ENCODE measurements at places on chromosomes 4 and X.

GRCh38 chrX:86023811-86024210 is 23.5 kb downstream of the CHM start:
- DNase-seq: no peak

DNA sequence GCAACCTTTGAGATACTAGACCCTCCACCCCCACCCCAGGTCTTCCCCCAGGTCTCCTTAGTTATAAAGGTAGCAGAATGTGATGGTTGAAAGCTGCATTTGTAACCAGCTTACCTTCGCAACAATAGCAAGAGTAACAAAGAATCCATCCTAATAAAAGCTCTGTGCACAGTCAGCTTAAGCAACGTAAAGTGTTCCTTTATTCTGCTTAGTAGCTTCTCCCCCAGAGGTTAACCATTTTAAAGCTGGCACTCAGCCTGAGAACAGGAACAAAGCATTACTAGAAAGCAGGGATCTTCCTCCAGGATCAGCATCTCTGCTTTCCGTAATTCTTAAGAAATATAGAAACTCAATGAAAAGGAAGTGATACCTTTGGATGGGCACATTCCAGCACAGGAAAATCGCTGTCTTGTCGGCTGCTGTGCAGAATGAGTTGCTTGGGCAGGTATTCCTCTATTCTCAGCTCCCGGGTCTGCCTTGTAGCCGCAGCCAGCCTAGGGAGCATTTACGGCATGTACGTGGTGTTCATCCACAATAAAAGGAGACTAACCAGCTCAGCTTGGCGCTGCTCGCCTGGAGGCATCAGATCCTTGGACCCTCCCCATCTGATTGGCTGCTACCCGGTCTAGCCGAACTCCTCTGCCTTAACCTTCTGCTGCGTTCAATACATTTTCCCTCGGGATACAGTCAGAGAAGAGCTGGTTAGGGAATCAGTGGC is 113.0 kb upstream of the TLR3 start:
- no peak for DNase-seq

DNA sequence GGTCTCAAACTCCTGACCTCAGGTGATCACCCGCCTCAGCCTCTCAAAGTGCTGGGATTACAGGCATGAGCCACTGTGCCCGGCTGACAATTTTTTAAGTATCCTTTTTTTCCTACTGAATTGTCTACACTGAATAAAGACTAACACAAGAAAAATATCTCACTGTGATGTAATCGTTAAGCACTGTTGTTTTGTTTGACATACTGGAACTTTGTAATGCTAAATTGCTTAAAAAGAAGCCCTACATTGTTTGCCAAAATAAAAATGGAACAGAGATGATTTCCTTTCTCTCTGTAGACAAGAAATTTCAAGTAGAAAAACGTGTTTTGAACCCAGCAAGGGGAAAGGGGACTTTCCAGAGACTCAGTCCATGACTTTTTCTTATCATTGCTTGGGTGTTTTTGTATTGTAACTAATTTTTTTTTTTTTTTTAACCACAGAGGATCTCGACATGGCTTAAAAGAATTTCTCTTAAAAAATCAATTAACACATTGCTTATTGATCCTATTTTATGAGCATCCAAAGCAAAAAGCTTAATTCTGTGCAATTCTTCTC is 74.9 kb downstream of the TMEM156 start:
- no peak for DNase-seq

- DNase-seq: no peak
These were observed 203.6 kb upstream of the PPARGC1A start for GRCh38 chr4:24093446-24093845.

GRCh38 chrX:96838537-96838936 is 45.2 kb upstream of the RPA4 start:
- DNase-seq: no peak

- peak; percentile 42 for DNase-seq
These were observed 89.2 kb downstream of the WDFY3 start for GRCh38 chr4:84877051-84877833.

DNA sequence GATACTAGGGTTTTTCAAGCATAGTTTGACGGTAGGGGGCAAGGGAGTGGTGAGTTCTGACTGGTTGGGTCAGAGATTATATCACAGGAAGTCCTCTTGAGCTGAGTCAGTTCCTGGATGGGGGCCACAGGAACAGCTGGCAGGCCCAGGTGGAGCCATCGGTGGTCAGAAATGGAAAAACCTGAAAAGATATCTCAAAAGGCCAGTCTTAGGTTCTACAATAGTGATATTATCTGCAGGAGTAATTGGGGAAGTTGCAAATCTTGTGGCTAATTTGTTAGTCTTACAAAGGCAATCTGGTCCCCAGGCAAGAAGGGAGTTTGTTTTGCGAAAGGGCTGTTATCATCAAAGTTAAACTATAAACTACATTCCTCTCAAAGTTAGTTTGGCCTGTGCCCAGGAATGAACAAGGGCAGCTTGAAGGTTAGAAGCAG is 159.3 kb downstream of the PTCHD1 start:
- no peak for DNase-seq

DNA sequence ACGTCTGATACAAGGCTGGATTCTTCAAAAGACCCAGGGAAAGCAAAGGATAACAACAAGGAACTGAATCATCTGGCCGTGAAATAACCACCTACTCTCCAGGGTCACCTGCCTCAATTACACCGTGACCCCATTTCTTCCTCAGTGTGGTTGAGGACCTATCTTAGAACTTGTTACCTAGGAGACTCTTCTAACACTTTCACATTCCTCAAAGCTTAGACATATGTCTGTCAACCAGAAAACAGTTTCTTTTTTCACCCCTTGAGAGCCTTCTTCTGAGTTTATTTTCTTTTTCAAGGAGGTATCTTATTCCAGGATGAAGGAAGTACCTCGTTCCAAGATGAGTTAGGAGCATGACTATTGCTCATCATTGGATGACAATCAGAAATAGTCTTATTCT is 337.8 kb downstream of the ARHGAP24 start:
- DNase-seq: no peak

DNA sequence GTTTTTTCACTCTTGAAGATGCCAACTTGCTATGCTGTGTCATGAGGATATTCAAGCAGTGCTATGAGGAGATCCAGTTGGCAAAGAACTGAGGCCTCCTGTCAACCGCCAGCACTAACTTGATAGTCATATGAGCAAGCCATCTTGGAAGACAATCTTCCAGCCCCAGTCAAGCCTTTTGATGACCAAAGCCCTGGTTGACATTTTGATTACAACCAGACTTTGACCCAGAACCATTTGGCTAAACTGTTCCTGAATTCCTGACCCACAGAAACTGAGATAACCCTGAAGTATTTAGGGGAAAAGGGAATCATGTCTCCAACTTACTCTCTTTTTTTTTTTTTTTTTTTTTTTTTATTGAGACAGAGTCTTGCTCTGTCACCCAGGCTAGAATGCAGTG is 32.9 kb downstream of the UGDH start:
- DNase-seq: no peak

DNA sequence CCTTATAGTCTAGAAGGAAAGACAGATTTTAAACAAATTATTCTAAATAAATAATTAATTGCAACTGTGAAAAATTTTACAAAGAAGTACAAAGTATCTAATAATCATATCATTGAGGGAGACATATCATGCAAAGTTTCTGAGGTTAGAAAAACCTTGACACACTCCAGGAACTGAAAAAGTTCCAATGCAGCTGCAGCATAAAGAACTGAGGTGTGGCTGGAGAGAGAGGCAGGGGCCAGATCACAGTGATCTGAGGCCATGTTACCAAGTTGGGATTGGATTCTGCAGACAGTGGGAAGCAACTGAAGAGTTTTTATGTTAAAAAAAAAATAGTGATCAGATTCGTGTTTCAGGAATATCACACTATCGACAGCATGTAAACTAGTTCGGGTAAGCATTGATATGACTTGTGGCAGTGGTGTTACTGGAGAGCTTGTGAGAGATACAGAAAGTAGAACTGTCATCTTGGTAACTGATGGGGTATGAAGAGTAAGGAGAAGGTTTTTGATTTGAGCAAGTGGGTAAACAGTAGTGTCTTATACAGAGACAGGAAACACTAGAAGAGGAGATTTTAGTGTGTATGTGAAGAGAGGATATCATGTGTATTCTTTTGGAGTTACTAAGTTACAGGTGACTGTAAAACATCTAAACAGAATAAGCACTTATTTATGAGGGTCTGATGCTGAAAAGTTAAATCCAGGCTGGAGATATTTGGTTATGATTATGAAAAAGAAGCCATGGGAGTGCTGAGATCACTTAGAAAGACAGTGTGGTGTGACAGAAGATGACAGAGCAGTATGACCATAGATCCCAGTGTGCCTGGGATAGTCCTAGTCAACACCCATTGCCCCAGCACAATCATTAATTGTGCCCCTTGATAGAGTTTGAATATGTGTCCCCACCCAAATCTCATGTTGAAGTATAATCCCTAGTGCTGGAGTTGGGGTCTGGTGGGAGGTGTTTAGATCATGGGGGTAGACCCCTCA is 15.6 kb upstream of the SPRY1 start:
- DNase-seq: no peak

- peak; percentile 73 for DNase-seq
These were observed 15.8 kb downstream of the UBE2K start for GRCh38 chr4:39713691-39714090.

- DNase-seq: peak; percentile 66
These were observed 223.9 kb upstream of the ANKRD50 start for GRCh38 chr4:124936427-124936826.

GRCh38 chr4:174672276-174672675 is 150.0 kb upstream of the HPGD start:
- peak; percentile 17 for DNase-seq

DNA sequence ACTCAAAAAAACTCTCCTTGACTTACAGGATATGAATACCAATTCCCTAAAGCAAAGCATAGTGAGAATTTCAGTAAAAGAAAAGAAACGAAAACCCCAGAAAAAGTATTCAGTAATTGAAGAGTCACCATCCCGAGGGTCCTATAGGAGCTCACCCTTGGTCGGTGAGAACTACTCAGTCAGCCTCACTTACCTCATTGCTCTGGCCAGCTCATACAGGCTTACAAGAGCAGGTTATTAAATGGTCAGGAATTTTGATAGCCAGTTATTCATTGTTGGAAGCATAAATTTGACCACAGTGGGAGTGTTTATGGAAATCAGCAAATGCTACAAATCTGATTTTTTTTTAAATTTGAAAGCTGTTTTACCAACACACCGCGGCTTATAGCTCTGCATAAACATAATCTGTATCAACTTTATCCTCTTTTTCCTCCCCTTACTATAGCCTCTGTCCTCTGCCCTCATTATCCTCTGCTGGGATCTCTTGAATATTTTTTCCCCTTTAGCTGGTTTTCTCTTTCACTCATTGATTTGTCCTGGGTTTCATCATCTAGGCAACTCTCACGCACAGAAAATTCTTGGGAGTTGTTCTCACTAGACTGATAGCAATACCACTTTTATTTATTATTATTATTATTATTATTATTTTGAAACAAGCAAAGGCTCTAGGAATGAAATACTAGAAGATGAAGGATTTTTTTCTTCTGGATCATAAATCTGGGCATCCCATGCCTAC is 11.0 kb upstream of the CXCL2 start:
- peak; percentile 88 for DNase-seq

DNA sequence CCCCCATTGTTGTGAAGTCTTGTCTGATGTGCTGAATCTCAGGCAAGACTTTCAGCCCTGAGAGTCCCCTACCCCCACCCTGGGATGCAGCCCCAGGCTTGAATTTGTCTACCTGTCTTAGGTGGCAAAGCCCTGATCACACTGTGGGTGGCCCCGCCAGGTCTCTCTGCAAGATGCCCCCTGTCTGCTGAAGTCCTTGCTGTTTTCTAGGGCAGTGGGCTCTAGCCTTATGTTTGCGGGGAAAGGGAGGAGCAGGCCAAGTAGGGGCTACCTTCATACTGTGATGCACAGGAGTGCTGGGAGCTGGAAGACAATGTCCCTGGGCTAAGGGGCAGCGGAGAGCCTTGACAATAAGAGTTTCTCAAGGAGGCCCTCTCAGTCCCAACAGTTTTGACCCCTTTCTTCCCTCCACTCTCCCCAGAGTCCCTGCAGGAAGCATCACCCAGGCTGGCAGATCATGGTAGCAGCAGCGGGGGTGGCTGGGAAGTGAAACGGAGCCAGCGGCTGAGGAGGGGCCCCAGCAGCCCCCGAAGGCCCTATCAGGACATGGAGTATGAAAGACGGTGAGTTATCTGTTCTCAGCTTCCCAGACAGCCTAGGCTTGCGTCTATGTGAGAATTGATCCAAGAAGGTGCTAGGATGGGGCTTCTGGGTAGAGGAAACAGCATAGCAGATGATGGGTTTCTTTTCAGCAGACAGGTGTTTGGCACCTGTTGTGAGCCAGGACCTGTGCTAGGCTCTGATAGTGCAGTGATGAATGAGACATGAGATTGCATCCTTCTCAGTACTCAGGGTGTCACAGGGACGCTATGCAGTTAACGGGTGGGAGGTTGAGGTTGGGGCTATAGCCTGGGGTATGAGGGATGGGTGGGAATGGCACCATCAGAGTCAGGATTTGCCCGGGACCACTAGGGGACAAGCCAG is 2.2 kb downstream of the RBM10 start:
- no peak for DNase-seq

- no peak for DNase-seq
These were observed 58.0 kb upstream of the KLF3 start for GRCh38 chr4:38605753-38606586.

DNA sequence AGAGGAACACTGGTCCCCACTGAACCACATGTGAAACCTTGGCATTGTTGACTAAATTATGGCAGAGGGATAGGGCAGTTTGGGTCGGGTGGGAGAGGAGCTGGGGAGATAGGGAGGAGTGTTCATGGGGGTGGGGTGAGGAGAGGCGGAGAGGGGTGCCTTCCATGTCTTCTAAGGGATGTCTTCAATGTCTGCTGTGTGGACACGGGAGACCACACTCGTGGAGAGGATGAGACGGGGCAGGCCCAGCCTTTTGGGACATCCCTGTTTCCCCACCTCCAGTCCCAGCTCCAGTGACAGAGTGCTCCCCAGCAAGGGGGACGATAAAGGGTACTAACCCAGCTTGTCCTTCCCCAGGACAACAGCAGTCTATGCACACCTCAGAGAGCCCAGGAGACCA is 146.4 kb upstream of the MAMLD1 start:
- DNase-seq: no peak

- DNase-seq: no peak
These were observed 80.7 kb upstream of the SCML1 start for GRCh38 chrX:17656556-17656955.

- no peak for DNase-seq
These were observed 31.3 kb downstream of the MID1 start for GRCh38 chrX:10589098-10589497.

DNA sequence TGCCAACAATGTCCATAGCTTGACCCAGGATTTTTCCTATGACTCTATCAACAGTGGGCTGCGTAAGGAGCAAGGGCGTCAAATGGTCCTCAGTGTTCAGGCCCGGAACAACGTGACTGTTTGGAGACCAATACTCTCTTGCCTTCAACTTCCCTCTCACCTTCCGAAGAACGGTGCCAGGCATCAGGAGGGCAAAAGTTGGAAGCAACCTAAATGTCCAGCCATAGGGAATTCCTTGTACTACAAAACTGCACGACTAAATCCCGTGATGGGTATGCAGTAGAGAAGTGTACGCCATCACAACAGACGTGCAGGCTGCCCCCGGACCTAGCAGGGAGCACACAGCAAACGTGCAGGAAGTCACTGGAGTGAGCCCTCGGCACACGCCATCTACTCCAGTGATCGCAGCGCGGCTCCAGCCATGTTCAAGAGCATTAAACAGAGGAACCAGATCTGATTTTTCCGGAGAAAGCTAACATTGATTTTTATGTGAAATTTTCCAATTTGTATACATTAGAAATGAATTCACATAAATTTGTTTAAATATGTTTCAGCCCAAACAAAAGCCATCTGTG is 79.0 kb downstream of the JAKMIP1 start:
- DNase-seq: no peak

All from AG10803 (cell line).